Activated CD4-positive, alpha-beta T cell treated with anti-CD3 and anti-CD28 coated beads, Interleukin-2, amount 50 U/mL, for 24 hours (primary cell): ENCODE measurements at places on chromosomes 1 and 21.

- DNase-seq = no peak
These were observed 114.3 kb upstream of the ZNF678 start for GRCh38 chr1:227449051-227449450.

- DNase-seq = no peak
These were observed 6.3 kb upstream of the ZBTB21 start for GRCh38 chr21:42016364-42016985.

- DNase-seq = no peak
These were observed 98.1 kb downstream of the PLD5 start for GRCh38 chr1:242426271-242426905.

DNA sequence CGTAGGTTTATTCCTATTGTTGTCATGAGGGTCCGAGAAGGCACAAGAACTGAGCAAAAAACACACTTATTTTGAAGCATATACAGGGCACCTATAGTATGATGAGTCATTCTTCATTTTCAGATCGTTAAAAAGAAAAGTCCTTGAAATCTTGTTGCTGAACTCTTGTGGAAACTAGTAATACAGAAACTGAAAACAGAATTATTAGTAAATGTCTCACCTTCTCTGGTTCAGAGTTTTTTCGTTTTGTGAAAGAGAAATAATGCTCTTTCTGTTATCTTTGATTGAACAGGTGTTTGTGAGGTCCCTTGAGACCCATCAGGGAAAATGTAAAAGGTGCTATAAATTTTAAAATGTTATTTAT is 102.0 kb upstream of the COA6 start:
- peak; percentile 14 for DNase-seq

GRCh38 chr21:42560517-42561179 is 47.0 kb downstream of the SLC37A1 start:
- no peak for DNase-seq

DNA sequence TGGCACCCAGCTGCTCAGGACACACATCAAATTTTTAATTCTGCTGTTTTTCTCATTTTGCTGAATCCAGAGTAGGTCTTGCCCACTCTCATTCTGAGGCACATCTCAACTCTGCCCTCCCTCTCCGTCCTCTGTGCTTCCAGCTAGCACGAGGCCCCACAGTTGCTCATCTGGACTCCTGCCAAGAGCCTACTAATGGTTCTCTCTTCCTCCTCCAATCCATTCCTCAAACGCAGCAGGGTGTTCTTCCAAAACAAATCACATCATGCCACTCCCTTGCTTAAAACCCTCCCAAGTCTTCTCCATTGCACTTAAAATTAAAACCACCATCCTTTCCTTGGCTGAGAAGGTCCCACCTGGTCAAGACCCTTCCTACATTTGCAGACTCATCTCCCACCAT is 49.8 kb upstream of the SCAF4 start:
- DNase-seq = no peak

- no peak for DNase-seq
These were observed 21.3 kb downstream of the MTHFR start for GRCh38 chr1:11784256-11784992.

GRCh38 chr1:25837262-25837875 is 17.6 kb downstream of the MTFR1L start:
- no peak for DNase-seq

DNA sequence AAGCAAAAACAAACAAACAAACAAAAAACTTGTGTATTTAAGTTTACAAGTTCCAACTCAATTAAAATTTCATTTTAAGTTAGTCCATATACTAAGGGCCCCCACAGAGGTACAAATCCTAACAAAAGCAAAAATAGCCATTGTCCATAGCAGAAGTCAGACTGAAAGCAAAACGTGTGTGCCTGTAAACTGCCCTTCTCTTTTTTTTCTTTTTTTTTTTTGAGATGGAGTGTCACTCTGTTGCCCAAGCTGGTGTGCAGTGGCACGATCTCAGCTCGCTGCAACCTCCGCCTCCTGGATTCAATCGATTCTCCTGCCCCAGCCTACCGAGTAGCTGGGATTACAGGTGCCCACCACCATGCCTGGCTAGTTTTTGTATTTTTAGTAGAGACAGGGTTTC is 11.6 kb upstream of the IFNGR2 start:
- DNase-seq = no peak

- DNase-seq = no peak
These were observed 591 bp downstream of the SHC1 start for GRCh38 chr1:154969860-154970452.
